ENCODE measurements at places on chromosomes 5 and 9.

- no peak for DNase-seq
These were observed 18.6 kb downstream of the MED10 start for GRCh38 chr5:6359555-6360322.

DNA sequence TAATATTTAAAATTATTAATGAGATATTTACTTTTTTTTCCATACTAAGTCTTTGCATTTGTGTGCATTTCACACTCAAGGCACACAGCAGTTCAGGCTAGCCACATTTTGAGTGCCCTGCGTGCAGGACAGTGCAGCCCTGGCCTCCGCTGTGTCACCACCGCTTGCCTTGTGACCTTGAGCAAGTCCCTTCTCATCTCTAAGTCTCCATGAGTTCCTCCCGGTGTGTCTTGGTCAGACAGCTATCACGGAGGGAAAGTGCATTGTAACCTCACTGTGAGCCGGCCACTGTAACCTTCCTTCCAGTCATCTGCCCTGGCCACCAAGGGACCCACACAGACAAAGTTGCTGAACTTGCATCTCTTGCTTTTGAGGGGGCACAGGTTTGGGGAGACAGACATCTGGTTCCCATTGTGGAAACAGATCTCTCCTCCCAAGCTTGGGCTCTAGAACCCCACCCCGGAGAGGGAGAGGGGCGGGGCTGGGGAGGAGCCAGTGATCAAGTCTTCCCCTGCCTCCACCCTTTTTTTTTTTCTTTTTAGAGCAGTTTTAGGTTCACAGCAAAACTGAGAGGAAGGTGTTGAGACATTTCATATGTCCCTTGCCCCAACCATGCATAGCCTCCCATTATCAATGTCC, 96.8 kb downstream of the C9orf50 start:
- DNase-seq = no peak

- DNase-seq = no peak
These were observed 17.6 kb upstream of the FCHO2 start for GRCh38 chr5:72938206-72938605.

GRCh38 chr5:58060996-58061395, 398.9 kb downstream of the PLK2 start:
- no peak for DNase-seq

DNA sequence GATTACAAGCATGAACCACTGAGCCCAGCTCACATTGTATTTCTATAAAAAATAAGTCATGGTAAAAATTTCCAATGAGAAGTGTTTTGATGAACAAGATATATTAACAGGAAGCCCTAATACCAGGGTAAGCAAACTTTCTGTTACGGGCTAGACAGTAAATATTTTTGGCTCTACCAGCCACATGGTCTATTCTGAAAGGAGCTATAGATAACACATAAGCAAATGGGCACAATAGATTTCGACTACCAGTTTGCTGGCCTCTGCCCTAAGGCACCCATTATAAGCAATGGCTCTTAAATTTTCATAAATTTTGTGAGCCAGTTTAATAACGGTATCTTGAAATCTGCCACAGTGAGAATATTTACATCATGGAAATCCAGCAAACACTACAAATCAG, 8.1 kb downstream of the UBQLN1 start:
- DNase-seq = no peak

DNA sequence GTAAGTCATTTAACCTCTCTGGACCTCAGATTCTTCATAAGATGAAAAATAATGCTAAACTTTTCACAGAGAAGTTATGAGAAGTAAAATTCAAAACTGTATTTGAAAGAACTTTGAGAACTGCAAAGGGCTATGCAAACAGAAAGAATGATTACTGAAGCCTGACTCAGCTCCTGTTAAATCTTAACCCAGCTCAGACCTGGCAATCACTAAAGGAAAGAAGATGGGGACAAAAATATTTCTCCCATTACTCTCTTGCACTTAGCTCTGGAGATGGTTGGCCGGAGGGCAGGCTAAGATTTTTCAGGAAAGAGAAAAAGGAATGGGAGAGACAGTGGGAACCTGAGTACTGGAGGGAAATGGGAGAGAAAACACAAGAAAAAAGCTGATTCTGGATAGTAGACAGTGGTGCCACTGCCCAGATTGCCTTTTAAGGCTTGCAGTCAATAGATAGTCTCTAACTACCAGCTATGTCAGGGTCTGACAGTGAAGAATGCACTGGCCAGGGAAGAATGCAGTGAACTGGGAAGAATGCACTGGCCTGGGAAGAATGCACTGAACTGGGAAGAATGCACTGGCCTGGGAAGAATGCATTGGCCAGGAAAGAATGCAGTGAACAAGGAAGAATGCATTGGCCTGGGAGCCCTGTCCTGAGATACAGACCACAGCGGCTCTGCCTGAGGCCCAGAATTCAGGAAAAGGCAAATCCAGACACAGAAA, 25.2 kb upstream of the CEMIP2 start:
- DNase-seq = no peak

- no peak for DNase-seq
These were observed 131.0 kb upstream of the VCAN start for GRCh38 chr5:83340511-83340918.

DNA sequence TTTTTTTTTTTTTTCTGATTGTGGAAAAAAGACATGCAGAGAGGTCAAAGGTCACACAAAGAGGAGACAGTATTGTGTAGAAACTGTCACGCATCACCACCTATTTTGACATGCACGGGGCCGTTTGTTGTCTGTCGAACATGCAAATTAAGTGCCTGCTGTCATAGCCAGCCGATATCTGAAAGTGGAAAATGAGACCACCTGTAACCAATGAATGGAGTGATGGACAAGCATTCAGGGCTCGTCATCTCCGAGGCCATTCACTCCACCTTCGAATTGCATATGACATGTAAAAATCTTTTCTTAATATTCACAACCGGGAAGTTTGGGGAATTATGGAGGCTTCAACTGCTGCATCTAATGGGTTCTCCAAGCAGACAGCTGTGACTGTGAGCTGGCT, 512.2 kb upstream of the ADAMTS16 start:
- no peak for DNase-seq

DNA sequence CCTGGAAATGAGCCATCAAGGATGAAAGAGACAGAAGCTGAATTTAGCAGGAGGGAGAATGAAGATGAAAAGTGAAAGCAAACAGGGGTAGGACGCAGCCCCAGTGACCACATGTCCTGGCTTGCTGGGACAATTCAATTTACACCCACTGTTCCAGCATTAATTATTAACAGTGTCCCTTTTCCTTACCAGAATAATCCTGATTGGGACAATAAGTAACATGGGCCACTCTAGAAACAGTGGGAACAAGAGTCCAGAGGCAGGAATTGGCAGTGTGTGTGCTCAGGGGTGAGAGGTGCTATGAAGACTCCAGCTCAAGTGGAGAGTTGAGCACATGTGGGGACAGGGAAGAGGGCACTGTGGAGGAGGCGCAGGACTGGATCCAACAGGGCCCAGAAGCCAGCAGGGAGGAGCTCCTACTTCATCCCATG, 147.1 kb downstream of the C5orf15 start:
- no peak for DNase-seq

DNA sequence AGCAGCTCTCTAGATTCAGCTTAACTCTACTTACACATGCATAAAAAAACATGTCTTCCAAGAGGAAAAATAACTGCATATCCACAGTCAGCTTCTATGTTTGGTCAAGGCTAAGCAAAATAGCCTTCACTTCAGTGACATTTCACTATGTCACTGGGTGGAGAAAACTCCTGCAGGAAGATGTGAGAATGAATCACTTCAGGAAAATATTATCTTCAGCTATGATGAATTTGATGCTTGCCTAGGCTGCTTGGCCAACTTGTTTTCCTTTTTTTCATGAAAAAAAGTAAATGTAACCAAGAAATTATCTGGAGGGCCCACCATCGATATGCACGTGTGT, 143.0 kb upstream of the ZNF608 start:
- no peak for DNase-seq

DNA sequence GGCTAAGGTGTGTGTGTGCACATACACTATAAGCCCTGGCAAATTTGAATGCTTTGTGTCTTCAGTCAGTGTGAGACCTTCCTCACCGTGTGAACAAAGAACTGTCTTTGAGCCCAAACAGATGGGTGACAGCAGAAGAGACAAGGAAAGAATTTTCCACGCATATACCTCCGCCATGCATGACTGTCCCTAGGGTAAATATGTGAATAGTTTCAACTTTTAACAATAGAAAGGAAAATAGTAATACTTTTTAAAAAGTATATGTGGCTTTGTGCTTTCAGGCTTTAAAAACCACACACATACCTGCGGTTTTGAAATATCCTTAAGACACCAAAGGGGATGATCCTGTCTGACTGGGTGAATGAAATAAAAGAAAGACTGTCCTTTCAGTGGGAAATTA, 438.6 kb upstream of the MPDZ start:
- DNase-seq = no peak

GRCh38 chr9:14029806-14030374, 284.1 kb downstream of the NFIB start:
- DNase-seq = no peak

- no peak for DNase-seq
These were observed 80.9 kb downstream of the KIF4B start for GRCh38 chr5:155094455-155094854.

- DNase-seq = no peak
These were observed 124.3 kb upstream of the RAI14 start for GRCh38 chr5:34531751-34532360.
